Right ventricle myocardium superior (tissue), 1 donor: ENCODE measurements at places on chromosomes 5 and 9.

GRCh38 chr5:93583768-93584595 lies 960 bp downstream of the NR2F1 start:
- DNase-seq, result peak; percentile 59

DNA sequence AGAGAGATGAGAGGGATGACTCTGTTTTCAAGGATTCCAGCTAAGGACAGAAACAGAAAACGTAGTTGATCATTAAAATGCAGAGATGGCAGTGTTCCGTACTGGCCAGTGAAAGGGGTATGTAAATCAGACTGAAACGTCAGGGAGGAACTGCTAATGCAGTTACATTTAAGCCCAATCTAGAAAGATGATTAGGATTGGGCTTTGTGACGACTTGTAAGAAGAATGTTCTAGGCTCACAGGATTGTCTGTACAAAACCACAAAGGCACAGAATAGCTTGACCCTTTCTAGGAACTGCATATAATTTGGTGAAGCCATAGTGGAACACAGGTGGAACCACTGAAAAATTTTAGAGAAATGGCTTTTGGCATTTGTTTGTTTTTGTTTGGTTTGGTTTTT lies 55.6 kb upstream of the TESK1 start:
- no peak for DNase-seq

DNA sequence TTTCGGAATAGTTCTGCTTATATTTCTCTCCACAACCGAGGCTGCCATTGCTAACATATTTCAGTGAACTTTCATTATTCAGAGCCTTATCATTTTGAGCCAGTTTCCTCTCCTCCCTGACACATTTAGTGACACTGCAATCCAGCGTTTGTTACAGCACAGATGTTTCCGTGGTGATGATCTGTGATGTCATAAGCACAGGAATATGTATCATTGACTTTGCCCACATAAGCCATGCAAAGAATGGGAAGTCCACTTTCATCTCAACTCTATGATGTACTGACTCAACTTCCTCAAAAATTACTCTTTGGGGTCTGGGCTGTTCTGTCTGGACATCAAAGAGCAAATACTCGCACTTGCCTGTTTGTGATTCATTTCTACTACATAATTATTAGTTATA lies 291.8 kb downstream of the EBF1 start:
- no peak for DNase-seq

GRCh38 chr5:82905986-82906385 lies 171.2 kb downstream of the TMEM167A start:
- no peak for DNase-seq

GRCh38 chr5:10702040-10702629 lies 58.9 kb downstream of the DAP start:
- DNase-seq, result no peak

- no peak for DNase-seq
These were observed 295.5 kb upstream of the SMC2 start for GRCh38 chr9:103798620-103799019.

- no peak for DNase-seq
These were observed 91.8 kb downstream of the PTTG1 start for GRCh38 chr5:160513485-160513884.

DNA sequence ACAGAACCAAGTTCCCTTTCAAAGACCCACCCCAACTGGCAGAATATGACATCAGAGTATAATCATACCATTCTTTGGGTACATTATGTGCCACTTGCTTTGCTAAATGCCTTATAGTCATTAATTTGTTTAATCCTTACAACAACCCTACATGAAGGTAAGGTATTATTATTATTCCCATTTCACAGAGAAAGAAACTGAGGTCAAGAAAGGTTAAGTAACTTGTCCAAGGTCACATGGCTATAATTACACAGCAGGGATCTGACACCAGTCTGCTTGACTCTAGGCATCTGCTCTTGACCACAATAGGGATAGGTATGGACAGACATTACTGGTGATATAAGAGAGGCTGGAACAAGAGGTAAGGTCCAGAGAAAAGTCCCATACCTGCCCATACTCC lies 1.2 kb downstream of the FCHSD1 start:
- DNase-seq, result no peak

DNA sequence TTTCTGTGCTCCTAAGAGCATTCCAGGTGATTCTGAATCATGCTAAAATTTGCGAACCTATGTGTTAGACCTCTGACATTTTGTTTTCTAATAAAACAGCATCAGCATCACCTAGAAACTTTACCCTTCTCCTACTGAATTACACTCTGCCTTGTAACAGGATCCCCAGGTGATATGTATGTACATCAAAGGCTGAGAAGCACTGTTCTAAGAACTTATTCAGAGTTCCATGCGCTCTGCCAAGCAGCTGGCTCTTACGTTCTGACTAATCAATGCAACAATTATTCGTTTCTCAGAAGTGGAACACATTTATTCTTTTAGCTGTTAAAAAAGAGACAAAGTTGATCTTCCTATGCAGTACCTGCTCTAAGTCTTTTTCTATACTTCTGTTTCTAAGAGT lies 228.6 kb downstream of the SLF1 start:
- DNase-seq, result no peak

- no peak for DNase-seq
These were observed 7.0 kb downstream of the DIPK1B start for GRCh38 chr9:136719195-136719880.

GRCh38 chr5:147517383-147517782 lies 7.5 kb upstream of the DPYSL3 start:
- no peak for DNase-seq

DNA sequence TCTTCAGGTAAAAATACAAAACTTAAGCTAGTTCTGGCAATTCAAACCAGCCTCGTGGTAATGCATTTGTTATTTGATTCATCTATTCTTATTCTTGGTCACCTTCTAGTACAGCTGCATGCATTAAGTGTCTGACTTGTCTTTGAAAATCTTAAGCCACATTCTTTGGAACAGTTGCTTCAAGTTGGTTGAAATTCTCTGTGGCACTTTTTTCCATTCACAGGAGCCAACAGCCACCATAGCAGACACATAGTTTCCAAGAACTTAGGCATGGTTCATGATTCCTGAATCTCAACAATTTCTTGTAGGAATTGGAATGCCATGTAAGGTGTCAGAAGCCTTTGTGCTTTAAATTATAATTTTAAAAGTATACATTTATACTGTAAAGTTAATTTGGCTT lies 47.4 kb upstream of the MEF2C start:
- no peak for DNase-seq

GRCh38 chr5:17477043-17477442 lies 21.0 kb upstream of the TAF11L2 start:
- no peak for DNase-seq

- DNase-seq, result no peak
These were observed 7.2 kb downstream of the SLC2A6 start for GRCh38 chr9:133471551-133472276.
